ENCODE measurements at places on chromosomes 6 and 20. TPM values are rescaled to one million over a fixed set of nuclear protein-coding genes. Genes with fewer than 3 reads are reported as not detected.

TINAG gene
- not detected for total RNA-seq

RUNX2 gene
- 2.1 TPM for total RNA-seq

CGA gene
- not detected for total RNA-seq

IL17A gene
- not detected for total RNA-seq

TDRD6 gene
- 0.98 TPM for total RNA-seq

LY6G5C gene
- not detected for total RNA-seq

RBCK1 gene
- 57.3 TPM for total RNA-seq

Measured in subcutaneous adipose tissue (tissue), 4 donors.